ENCODE measurements at places on chromosomes 11 and 22.

DNA sequence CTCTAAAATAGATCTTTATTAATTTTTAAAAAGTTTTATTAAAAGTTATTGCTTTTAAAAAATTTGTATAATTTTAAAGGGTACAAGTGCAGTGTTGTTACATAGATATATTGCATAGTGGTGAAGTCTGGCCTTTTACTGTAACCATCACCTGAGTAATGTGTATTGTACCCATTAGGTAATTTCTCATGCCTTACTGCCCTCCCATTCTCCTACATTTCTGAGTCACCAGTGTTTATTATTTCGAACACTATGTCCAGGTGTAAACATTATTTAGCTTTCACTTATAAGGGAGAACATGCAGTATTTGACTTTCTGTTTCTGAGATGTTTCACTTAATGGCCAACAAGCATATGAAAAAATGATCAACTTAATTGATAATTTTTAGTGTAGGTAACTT, 2.3 kb downstream of the OR51G1 start:
- no peak for DNase-seq

GRCh38 chr11:8531312-8531711, 62.7 kb downstream of the STK33 start:
- DNase-seq, result no peak

DNA sequence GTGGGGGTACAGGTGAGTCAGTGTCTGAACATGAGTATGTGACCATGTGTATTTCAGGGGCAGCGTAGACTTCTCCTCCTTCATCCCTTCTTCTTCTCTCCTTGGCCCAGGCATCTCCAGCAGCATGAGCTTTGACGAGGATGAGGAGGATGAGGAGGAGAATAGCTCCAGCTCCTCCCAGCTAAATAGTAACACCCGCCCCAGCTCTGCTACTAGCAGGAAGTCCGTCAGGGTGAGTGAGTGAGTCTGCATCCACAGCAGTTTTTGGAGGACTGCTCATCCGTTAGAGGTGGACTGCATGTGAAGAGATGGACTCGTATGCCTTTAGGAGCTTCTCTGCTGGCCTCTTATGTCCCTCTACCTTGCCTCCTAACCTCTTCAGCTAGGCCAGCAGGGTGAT, 15.6 kb downstream of the TUB start:
- no peak for DNase-seq

DNA sequence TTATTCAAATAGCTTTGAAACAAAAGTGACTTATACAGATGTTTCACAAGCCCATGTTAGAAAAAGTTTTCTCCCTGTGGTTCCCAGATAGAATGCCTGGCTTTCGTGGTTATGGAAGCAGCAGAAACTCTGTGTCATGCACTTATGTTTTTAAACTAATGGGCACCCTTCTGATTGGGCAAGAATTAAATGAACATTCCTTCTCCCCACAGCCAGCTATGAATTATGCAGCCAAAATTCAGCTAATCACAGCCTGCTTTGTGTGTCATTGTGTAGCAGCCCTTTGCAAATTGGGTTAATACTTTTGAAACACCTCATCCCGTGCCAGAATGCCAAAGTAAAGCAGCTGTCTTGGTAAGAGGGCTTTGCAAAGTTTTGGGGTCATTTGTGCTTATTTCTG, 46.9 kb downstream of the PANX1 start:
- no peak for DNase-seq

DNA sequence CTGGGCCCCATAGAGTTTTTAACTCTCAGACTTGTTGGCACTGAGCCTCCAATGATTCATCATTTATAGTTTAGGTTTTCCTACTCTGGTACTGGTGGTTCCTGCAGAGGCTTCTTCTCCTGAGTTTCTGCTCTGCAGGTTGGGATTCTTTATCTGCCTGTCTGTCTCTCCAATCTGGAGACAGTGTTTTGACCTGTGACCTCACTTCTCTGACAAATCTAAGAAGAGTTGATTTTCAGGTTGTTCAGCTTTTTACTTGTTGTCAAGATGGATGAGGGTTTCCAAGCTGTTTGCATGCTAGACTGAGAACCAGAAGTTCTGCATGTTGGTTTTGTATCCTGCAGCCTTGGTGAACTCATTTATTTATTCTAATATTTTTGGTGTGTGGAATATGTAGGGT, 63.9 kb downstream of the JAM3 start:
- no peak for DNase-seq

GRCh38 chr22:18075720-18076497, 1.9 kb upstream of the PEX26 start:
- DNase-seq, result peak; percentile 19

DNA sequence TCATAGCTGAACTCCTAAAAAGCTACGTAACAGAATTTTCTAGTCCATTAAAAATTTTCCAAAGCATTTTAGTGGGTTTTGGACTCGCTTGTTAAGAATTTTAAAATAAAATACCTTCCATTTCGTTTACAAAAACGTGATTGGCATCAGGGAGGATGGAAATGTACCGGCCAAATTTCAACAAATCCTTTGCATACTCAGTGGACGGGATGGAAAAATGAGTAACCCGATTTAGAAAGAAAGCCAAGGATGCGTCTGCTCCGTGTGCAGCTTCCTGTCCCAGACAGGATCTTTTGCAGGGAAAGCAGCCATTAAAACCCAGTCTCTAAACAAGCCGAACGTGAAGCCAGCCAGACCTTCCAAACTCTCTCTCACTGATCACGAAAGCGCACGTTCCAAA, 15.6 kb downstream of the TMEM184B start:
- no peak for DNase-seq

- DNase-seq, result no peak
These were observed 15.3 kb downstream of the CLPB start for GRCh38 chr11:72418834-72419560.

DNA sequence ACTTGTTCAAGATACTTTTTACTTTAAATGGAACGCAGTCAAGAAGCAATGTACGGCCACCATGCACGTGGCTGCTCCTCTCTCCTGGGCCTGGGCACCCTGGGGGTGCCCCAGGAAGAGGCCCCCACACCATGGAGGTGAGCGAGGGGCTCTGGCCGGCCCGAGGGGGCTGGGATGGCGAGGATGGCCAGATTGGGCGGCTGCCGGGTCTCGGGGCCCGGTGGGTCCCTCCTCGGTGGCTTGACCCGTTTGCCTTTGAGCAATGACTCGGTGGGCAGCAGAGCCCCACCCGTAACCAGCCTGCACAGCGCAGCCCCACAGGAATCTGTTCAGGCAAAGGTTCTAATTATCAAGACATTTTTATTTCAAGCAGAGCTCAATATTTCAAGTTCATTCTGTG, 167.4 kb downstream of the BRD1 start:
- no peak for DNase-seq

DNA sequence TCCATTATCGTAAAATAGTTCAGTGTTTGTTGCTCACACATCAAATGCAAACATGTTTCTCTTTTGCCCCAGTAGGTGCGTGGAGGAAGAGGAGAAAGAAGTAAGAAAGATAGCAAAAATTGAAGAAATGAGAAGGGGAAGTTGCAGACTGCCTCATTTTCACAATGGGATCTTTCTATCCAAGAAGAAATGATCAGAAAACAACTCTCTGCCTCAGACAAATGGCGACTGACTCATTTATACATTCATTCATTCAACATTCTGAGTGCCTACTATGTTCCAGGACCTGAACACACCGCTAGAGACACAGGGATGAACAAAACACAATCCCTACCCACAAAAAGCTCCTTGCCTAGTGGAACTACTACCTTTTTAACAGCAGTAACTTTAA, 367 bp downstream of the HPS5 start:
- DNase-seq, result no peak

DNA sequence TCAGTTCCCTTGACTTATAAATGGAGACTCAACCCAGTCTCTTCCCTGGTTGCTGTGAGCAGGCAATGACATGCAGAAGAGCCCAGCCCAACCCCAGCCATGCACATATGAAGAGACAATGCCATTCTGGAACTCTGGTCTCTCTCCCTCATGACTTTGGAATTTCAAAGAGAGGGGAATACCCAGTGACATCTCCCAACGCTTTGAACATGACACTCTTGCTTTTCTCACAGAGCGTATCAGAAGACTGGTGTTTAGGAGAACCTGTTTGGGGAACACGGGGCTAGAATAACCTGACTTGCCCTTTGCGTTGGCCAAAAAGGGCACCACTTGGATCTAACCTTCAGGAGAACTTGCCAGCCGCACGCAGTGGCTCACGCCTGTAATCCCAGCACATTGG, 12.9 kb downstream of the RANGAP1 start:
- no peak for DNase-seq

GRCh38 chr11:23079382-23079813, 219.1 kb upstream of the CCDC179 start:
- DNase-seq, result no peak

DNA sequence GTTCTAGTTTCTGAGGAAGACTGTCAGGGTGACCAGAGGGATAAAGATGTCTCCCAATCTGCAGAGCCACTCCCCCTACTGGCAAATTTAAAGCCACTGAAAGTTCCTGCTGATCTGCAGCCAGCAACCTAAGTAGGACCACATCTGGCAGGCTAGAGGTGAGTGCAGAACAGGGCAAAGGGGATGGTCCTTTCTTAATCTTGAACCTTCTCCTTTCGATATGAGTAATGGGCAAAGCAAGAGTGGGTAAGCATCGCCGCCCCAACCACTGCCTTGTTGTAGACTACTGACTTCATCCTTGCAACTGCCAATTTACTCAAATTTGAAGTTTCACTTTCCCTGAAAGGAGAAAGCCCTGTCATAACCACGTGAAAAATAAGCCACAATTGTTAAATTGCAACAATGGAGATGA, 30.7 kb downstream of the SCUBE2 start:
- no peak for DNase-seq

DNA sequence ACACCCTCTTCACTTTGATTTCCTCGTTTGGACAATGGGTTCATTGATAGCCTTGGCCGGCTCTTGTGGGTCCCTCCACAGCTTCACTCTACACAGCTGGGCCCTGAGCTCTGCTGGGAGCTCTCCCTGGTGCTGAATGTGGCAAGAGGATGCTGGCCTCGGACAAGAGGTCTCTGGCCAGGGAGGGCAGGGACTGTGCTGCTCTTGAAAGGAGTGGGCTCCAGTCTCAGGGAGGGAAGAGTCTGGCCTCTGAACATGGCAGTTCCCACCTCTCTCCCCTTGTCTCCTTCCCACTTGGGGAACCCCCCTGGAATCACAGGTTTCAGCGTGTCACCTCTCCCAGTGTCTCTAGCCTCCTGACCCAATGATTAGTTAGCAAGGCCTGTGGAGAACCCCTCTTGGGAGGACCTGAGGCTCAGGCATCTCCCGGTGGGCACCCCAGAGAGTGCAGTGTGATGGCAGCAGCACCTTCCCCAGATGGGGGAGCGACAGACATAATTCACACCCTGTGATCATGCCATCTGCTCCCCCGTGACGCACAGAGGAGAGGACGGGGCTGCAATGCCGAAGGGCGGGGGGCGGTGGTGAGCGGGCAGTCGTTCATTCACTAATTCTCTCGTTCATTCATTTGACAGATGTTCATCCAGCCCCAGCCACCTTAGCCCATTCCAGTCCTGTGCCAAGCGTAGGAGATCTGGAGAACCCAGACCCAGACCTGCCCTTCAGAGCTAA, 2.8 kb upstream of the CABP7 start:
- no peak for DNase-seq

GRCh38 chr22:44357966-44358465, 45.3 kb upstream of the SHISAL1 start:
- DNase-seq, result no peak

DNA sequence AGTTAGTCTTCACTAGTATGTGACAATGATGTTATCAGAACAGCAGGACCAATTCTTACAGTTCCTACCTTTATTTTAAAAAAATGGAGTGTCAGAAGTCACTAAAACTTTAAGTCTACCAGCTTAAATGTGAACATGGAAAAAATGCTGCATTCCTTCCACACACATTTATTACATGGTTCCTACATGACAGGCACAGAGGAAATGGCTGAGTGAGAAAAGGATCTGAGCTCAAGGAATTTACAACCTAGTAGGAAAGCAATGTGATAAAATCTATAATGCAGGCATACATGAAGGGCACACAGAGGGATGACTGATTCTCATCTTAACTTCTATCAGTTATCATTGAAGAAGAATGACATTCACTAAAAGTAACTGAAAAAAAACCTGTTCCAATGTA, 23.0 kb downstream of the CLDN25 start:
- DNase-seq, result no peak

GRCh38 chr22:44202261-44202789, 21.6 kb downstream of the PARVG start:
- DNase-seq, result no peak

- no peak for DNase-seq
These were observed 3.9 kb upstream of the SERGEF start for GRCh38 chr11:18016789-18017188.

- no peak for DNase-seq
These were observed 14.3 kb downstream of the PISD start for GRCh38 chr22:31647523-31648320.
